ENCODE measurements at places on chromosomes 3 and 15.

DNA sequence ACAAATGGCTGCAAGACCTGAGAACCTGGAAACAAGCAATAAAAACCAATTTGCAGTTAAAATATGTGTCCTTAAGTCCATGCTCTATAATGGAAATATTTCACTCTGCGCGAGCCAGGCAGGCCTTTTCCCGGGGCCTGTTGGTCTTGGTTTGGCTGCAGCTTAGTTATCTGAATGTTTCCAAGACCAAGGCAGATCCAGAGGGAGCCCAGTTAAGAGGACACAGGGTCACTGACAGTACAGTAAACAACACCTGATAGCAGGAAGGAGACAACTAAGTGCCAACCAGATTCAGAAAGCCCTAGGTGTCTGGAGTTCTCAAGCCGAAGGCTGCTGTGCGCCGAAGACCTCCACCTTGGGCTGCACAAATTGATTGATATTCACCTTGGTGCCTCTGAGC lies 32.8 kb downstream of the THSD4 start:
- DNase-seq: no peak
- no peaks in the 10 kb centered on the region for H3K4me1 ChIP-seq
- no peaks in the 10 kb centered on the region for H3K27me3 ChIP-seq
- no peak overlapping the region for H3K4me3 ChIP-seq

DNA sequence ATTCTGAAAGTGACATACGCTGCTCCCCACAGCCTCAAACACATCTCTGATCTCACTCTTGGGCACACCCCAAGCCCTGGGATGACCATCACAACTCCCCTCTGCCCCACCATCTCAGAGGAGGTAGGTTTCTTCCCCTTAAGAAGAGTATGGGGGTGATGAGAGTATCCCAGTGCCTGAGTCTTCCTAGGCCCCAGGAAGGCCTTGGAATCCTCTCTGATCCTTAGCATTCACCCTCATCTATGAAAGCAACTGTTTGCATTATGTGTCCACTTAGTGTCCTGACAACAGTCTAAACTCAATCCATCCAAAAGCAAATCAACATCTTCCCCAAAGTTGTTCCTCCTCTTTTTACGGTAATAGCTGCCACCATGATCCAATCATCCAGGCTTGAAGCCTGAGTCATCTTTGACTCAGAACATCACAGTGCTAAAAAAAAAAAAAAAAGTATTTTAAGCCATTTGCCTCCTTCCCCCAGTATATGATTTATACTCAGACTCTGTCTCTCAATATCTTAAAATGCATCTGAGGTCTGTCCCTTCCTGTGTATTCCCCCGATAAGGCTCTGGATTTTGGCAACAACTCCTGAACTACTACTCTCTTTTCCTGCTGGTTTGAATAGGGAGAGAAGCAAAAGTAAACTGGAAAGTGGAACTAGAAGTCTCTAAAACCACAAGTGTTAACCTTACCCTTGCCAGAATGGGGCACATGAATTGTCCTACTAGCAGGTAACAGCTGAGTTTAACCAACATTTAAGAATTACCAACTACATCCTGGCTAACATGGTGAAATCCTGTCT lies 22.5 kb downstream of the POPDC2 start:
- H3K4me3 ChIP-seq: no peak overlapping the region
- DNase-seq: no peak
- peak overlapping the region; percentile 58 for H3K27ac ChIP-seq
- peaks cover 17% of the 10 kb centered on the region for H3K36me3 ChIP-seq
- H3K4me1 ChIP-seq: peaks cover 8% of the 10 kb centered on the region
- H3K27me3 ChIP-seq: no peaks in the 10 kb centered on the region

DNA sequence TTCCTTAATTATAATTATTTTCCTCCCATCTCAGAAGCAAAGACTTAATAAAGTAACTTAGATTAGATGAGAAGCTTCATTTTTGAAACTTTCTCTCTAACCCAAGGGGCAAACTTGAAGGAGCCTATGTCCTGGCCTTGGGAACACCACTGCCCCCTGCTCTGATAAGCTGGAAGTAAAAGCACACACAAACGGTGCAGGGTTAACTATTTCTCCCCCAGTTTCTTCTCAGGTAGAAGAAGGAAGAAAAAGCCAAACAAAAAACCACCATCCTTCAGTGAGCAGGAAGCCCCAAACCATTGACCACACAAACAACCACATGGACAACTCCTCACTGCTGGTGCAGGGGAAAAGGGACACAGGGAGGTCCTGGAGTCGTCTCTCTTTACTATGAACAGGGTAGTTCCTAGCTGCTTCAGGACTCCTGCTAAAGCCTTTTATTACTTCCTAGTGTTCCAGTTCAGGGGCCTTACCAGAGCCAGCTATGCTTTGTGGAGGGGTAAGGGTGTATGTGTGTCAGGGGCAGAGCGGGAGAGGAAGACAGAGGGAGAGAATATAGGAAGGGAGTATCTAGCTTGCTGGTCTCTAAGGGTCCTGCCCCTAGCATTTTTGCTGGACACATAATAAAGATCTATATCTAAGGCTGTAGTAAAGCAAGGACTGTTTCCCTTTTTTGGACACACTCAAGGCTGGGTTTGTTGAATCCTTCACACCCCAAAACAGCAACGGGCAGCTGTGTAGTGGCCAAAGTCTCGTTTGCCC lies 94.0 kb upstream of the UMPS start:
- DNase-seq: no peak
- no peaks in the 10 kb centered on the region for H3K36me3 ChIP-seq
- no peak overlapping the region for H3K4me3 ChIP-seq

DNA sequence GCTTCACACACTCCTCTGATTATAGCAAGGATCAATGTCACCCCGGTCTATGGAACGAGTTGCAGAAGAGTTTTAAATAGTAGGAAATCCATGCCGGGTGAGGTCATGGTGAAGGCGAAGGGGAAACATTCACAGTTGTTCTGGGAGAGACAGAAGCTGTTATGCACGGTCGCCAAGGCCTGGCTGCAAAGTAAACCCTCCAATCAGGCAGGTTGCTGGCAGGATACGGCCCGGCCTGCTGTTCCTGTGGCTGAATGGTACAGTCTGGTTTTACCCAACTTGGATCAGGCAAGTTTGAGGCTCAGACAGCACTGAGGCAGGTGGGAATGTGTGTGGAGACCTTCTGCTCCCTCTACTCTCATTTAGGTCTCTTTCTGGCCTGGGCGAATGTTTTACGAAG lies 45.3 kb upstream of the ATP2B2 start:
- peak overlapping the region; percentile 91 for H3K27ac ChIP-seq
- no peak for DNase-seq
- H3K4me3 ChIP-seq: no peak overlapping the region

DNA sequence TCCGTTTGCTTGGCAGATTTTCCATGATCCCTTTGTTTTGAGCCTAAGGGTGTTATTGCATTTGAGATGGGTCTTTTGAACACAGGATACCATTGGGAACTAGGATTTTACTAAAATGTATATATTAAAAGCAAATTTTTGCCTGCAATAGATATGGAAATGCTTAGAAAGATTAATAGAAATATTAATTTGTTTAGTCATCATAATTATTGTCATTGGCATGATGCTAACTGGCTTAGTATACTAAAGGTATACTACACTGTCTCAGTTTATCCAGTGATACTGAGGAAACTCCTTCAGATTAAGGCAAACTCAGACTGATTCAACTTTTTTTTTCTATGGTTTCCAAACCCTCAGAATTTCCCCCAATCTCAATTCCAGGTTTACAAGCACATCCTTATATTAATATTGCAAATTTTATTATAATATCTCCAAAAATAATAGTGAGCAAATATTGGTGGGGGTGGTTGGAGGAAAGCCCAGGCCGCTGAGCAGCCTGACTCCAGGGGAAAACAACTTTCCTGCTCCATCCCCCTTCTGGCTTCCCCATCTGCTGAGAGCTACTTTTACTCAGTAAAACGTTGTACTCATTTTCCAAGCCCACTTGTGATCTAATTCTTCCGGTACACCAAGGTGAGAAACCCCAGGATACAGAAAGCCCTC lies 291.7 kb downstream of the EPHA6 start:
- no peak for DNase-seq
- H3K36me3 ChIP-seq: no peaks in the 10 kb centered on the region
- no peaks in the 10 kb centered on the region for H3K27me3 ChIP-seq
- H3K27ac ChIP-seq: no peak overlapping the region
- no peak overlapping the region for H3K4me3 ChIP-seq
- H3K4me1 ChIP-seq: no peaks in the 10 kb centered on the region

DNA sequence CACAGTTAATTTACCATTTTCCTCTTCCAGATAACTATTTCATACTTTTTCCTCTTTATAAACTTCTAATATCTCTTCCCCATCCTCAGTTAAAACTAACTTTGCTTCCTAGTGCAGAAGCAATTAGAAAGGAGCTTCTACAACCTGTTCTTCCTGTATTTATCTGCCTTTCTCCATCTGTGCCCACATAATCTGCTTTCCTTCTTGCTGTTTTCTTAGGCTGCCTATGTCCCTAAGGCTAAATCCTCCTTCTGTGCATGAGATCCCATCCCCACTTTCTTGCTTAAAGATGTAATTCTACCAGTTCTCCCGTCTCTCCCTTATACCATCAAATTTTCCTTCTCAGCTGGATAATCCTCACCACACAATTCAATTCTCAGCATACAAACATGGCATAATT lies 28.3 kb upstream of the HGD start:
- no peak overlapping the region for H3K4me3 ChIP-seq
- DNase-seq: no peak
- no peaks in the 10 kb centered on the region for H3K27me3 ChIP-seq
- no peak overlapping the region for H3K27ac ChIP-seq

- H3K4me1 ChIP-seq: peaks cover 4% of the 10 kb centered on the region
- no peak for DNase-seq
- H3K27ac ChIP-seq: no peak overlapping the region
- H3K36me3 ChIP-seq: no peaks in the 10 kb centered on the region
- no peak overlapping the region for H3K4me3 ChIP-seq
- H3K27me3 ChIP-seq: no peaks in the 10 kb centered on the region
These were observed 4.9 kb upstream of the DUSP7 start for GRCh38 chr3:52061121-52061910.

DNA sequence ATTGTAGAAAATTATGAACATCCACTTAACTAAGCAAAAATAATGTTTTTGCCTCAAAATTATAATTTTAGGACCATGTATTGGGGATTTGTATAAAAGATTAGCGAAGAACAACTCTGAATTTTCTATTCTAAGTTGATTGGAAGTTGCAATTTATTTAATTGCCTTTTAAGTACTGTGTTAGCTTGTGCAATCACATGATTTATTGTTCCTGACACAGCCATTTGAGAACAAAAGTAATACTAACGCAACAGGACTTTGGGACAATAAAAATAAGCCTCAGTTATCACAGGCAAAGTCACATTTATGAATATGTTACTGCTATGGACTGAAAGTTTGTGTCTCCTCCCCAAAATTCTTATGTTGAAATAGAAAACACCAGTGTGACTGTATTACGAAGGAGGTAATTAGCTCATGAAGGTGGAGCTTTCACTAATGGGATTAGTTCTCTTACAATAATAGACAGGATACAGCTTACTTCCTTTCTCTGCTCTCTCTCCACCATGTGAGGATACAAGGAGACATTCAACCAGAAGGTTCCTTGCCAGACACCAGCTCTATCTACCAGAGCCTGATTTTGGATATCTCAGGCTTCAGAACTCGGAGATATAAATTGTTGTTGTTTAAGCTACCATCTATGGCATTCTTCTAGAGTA lies 745.9 kb downstream of the ZBBX start:
- no peak for DNase-seq
- H3K27me3 ChIP-seq: no peaks in the 10 kb centered on the region
- H3K27ac ChIP-seq: no peak overlapping the region
- H3K36me3 ChIP-seq: no peaks in the 10 kb centered on the region

GRCh38 chr3:172647080-172647479 lies 63.8 kb downstream of the NCEH1 start:
- no peak overlapping the region for H3K27ac ChIP-seq
- H3K36me3 ChIP-seq: peaks cover 16% of the 10 kb centered on the region
- H3K4me3 ChIP-seq: no peak overlapping the region
- DNase-seq: no peak
- peaks cover 11% of the 10 kb centered on the region for H3K4me1 ChIP-seq
- no peaks in the 10 kb centered on the region for H3K27me3 ChIP-seq

DNA sequence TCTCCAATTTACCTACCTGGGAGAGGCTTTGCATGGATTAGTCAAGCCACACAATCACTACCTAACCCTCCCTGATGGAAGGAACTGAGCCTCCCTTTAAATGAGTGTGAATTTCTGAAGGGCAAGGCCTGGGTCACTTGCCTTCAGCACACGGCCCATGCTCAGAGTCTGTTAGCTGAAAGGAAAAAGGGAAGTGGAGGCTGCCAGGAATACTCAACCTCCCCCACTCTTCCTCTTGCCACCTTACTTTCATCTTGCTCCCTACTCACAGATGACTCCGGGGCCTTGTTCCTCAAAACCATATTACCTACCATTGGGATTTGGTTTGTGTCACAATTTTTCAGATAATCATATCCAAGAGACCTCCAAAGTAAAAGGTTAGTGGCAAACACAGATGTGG lies 220.0 kb downstream of the ABHD5 start:
- DNase-seq: no peak
- H3K36me3 ChIP-seq: no peaks in the 10 kb centered on the region
- H3K27ac ChIP-seq: no peak overlapping the region
- no peaks in the 10 kb centered on the region for H3K4me1 ChIP-seq

- no peak overlapping the region for H3K27ac ChIP-seq
- peaks cover 13% of the 10 kb centered on the region for H3K4me1 ChIP-seq
- H3K4me3 ChIP-seq: no peak overlapping the region
- no peaks in the 10 kb centered on the region for H3K36me3 ChIP-seq
- DNase-seq: no peak
- H3K27me3 ChIP-seq: no peaks in the 10 kb centered on the region
These were observed 30.3 kb downstream of the TPM1 start for GRCh38 chr15:63072809-63073277.

- no peaks in the 10 kb centered on the region for H3K36me3 ChIP-seq
- H3K4me1 ChIP-seq: no peaks in the 10 kb centered on the region
- H3K4me3 ChIP-seq: no peak overlapping the region
- H3K27ac ChIP-seq: no peak overlapping the region
These were observed 55.7 kb upstream of the TMEM115 start for GRCh38 chr3:50415061-50415460.

DNA sequence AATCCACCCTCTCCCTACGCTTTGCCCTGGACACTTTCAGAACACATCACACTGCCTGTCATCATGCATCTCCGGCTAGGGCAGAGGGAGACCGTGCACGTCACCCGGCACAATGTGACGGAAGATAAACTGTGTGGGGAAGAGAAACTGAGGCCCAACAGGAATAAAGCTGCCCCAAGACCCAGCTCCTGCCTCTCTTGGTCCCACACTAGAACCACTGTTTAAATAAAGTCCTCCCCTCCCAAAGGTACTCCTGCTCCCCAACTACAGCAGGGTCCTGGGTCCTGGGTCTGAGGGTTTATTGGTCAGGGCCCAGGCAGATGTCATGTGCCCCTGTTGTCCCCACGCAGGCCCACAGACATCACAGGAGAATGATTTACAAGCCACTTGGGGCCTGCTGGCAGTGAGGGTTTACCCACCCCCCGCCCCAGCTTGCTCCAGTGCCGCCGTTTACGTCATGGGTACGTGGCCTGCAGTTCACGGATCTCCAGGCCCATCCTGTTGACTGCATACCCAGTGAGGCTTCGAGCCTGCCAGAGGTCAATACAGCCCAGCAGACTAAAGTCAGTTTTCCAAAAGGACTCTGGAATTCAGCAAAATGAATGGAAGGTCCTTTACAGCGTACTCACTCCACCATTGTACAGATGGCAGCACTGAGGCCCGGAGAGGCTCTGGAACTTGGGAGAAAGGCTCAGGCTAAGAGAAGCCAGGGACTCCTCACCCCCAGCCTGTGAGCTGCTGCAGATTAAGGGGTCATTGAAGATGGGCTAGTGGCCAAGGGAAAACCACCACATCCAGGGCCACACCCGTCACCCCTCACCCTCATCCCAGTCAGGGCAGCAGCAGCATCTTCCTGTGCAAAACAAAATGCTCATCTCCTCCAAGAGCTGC lies 23.2 kb downstream of the ALS2CL start:
- no peaks in the 10 kb centered on the region for H3K4me1 ChIP-seq
- no peak overlapping the region for H3K27ac ChIP-seq
- no peak overlapping the region for H3K4me3 ChIP-seq
- H3K36me3 ChIP-seq: no peaks in the 10 kb centered on the region
- no peaks in the 10 kb centered on the region for H3K27me3 ChIP-seq
